SHP77 treated with DMSO at 0.1 percent for 48 hours (cell line): ENCODE measurements at places on chromosomes 5 and 9.

GRCh38 chr5:33315189-33315588 lies 125.6 kb upstream of the TARS1 start:
- DNase-seq = no peak

DNA sequence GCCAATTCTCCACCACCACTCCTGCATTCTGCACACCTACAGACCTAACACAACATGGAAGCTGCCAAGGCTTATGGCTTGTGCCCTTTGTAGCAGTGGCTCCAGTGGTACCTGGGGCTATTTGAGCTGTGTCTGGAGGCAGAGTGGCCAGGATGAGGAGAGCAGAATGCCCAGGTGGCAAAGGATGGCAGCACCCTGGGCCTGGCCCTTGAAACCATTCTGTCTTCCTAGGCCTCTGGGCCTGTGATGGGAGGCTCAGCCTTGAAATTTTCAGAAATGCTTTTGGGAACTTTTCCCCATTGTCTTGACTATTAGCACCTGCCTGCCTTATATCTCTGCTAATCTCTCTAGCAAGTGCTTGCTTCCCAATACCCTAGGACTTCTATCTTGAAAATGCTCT lies 241.7 kb downstream of the TMEM167A start:
- no peak for DNase-seq

- no peak for DNase-seq
Observed at GRCh38 chr9:69768101-69768500, 8.3 kb upstream of the PTAR1 start.

- no peak for DNase-seq
Observed at GRCh38 chr9:72134801-72135200, 14.4 kb upstream of the GDA start.

GRCh38 chr5:111984044-111984443 lies 227.1 kb upstream of the NREP start:
- no peak for DNase-seq

DNA sequence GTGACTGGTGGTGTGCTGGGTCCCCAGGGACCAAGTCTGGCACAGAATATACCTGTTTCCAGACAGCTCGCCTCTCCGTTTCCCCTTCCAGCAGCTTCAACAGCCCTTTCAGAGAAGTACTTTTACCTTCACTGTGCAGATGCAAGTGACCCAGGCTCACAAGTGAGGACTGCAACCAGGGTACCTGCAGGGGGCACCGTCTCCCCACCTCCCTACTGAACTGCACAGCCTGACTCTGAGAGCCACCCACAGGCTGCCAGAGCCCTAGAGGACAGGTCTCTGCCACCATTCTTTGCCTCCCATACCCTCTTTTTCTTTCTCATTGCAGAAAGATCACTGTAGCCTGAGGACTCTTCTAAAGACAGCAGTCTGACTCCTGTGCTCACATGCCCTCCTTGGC lies 15.4 kb downstream of the IL9 start:
- DNase-seq = no peak

DNA sequence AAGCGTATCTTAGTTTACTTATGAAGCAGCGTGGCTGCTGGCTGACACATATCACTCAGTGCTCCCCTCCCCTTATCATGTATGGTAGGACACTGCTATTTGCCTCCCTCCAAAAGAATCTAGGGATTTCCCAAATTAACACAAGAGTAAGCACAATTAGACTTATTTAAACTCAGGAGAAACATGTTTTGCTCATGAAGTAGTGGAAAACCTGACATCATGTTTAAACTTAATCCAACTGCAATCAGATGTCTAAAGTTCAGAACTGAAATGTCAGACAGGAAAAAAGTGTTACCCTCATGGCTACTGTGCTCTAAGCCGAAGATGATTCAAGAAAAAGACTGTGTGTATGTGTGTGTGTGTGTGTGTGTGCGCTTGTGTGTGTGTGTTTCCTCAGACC lies 324.1 kb upstream of the TNC start:
- DNase-seq = no peak

- no peak for DNase-seq
Observed at GRCh38 chr9:132880324-132880661, 1.6 kb downstream of the SPACA9 start.

DNA sequence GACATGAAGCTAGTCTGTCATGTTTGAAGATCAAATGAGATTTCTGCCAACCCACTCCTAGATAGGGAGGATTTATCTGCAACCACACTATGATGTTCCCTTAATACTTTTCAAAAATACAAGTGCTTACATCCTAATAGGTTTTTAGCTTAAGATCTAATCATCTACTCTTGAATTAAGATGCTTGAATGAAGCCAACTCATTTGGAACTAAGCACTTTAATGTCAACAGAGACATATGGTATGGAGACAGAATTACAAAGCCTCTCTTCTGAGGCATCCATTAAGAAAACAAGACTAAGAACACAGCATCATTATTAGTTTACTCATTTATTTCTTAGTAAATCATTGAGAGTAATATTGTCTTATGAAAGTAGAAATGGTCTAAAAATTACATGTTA lies 139.3 kb upstream of the NFIB start:
- DNase-seq = no peak

DNA sequence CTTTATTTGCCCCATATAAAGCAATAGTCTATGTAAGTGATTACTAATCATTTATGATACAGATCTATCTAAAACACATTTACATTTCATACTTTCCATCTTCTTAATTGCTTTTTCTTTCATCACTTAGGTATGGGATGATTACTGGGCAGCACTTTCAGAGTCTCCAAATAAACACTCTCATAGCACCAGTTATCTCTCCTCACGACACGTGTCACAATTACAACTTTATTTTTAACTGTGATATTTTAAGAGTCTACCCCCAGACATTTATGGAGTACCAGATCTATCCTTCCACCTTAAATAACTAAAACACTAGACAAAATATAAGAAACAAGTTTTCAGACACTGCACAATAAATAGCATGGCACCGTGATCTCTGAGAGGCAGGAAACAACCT lies 32.9 kb downstream of the HOMER1 start:
- no peak for DNase-seq

DNA sequence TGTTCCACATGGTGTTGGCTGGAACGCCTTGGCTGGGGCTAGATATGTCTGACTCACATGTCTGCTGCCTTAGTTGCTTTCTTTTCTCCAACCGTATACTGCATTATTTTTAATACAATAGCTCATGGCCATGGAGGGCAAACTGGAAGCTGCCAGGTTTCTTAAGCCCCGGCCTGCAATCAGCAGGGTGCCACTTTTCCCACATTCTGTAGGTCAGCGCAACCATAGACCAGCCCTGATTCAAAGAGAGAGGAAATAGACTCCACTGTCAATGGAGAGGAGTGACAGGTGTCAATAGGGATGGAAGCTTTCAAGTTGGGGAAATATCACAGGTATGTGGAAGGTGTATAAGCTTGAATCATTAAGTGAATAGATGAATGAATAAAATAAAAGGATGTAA lies 60.5 kb downstream of the TARS1 start:
- DNase-seq = no peak

GRCh38 chr9:124353811-124354274 lies 61.4 kb downstream of the PSMB7 start:
- DNase-seq = no peak

- DNase-seq = no peak
Observed at GRCh38 chr9:131082774-131083512, 13.4 kb upstream of the AIF1L start.

- no peak for DNase-seq
Observed at GRCh38 chr9:69190086-69190862, 16.2 kb downstream of the TJP2 start.

GRCh38 chr5:8508231-8508630 lies 639.3 kb downstream of the MTRR start:
- DNase-seq = no peak

DNA sequence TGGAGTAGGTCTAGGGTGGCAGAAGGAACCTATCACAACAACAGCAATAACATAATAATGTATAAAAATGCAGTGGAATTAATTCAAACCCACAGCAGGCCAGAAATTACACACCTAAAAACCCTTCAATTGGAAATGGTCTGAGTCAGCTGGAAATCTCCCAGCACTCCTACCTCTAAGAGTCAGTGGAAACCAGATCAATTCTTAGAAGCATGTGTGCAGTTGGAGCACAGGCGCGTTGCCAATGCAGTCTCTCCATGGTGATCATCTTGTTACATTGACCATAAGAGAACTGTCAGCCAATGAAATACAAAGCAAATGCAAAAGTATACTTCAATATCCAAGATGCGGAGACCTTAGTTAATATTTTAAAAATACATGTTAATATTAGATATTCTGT lies 15.1 kb upstream of the CSNK1G3 start:
- DNase-seq = no peak

DNA sequence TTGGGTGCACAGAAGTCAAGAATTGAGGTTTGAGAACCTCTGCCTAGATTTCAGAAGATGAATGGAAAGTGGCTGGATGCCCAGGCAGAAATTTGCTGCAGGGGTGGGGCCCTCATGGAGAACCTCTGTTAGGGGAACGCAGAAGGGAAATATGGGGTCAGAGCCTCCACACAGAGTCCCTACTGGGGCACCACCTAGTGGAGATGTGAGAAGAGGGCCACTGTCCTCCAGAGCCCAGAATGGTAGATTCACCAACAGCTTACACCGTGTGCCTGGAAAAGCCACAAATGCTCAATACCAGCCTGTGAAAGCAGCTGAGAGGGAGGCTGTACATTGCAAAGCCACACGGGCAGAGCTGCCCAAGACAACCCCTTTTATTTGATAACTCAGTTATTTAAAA lies 383.5 kb downstream of the TLE4 start:
- DNase-seq = no peak

- DNase-seq = no peak
Observed at GRCh38 chr5:167664222-167664804, 627.1 kb upstream of the WWC1 start.

DNA sequence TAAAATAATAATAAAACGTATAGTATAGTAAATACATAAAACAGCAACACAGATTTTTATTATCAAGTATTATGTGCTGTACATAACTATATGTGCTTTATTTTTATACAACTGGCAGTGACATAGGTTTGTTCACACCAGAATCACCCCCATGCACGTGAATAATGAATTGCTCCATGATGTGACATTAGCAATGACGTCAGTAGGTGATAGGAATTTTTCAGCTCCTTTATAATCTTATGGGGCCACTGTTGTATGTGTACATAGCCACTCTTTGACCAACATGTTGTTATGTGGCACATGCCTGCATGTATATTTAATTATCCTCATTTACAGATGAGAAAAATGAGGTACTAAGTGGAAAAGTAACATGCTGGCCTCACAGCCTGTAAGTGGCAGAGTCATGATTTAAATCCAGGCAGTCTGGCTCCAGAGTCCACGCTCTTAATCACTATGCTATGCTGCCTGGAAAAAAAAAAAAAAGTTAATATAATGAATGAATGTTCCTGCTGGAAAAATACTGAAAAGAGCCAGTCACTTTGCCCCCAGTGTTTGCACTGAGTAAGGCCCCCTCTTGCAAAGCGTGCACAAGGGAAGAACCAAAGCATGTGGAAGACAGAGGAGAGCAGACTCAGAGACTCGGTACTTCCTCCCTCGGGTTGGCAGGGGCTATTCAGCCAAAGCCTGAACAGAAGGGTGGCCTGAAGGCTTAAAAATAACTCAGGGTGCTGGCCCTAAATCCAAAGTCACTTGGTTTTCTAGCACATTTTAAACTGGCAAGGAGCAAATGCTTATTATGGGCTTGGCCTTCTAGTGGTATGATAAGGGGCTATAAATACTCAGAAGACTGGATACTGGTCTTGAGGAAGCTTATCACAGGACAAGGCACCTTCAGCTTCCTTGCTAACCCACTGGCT lies 206.8 kb downstream of the GLIS3 start:
- no peak for DNase-seq

- DNase-seq = no peak
Observed at GRCh38 chr9:90774071-90774470, 27.5 kb upstream of the SYK start.

GRCh38 chr5:111742177-111742994 lies 14.6 kb downstream of the NREP start:
- DNase-seq = no peak

DNA sequence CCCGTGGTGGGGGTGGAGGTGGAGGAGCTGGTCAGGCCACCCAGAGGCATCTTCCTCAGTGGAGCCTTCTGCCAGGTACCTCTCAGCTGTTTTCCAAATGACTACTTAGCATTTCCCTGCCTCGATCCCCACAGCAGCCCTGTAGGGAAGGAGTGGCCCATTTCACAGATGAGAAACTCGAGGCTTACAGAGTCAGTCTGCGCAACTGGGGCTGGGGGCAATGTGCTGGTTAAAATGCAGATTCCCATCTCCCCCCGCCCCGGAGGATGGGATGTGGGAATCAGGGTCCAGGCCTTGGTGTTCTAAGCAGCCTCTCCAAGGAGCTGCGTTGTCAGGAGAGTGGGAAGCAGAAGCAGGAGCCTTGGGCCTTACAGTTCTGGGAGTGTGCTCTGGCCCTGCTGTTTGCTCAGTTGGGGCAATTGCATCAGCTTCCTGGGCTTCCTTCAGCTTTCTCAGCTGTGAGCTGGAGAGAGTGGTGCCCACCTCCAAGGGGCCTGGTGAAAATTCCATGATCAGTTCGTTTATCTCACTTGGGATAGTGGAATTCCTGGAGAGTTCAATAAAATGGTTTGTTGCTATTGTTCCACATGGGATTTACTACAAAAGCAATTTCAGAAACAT lies 19.4 kb downstream of the ERGIC1 start:
- no peak for DNase-seq

DNA sequence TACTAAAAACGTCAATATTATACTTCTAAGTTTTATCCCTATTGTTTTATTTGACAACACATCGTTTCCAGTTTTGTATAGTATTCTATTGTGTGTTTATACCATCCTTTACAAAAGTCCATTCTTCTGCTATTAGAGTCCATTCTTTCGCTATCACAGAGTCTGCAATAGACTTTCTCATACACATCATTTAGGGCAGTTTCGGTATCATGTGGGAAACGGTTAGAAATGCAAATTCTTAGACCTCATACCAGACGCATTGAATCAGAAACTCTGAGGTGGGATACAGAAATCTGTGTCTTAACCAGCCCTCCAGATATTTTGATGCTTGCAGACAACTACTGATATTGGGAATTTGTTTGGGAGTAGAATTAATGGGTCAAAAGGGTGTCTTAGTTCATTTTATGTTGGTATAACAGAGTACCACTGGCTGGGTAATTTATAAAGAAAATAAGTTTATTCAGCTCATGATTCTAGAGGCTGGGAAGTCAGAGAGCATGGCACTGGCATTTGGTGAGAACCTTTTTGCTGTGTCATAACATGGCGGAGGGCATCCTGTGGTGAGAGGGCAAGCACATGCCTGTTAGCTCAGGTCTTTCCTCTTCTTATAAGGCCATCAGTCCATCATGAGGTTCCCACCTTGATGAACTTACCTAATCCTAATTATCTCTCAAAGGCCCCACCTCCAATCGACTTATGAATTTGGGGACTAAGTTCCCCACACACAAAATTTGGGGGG lies 21.1 kb downstream of the CARTPT start:
- no peak for DNase-seq

- no peak for DNase-seq
Observed at GRCh38 chr9:126693428-126693944, 79.8 kb downstream of the LMX1B start.

GRCh38 chr5:65803699-65804391 lies 81.8 kb downstream of the NLN start:
- DNase-seq = no peak

GRCh38 chr5:107794741-107795140 lies 124.0 kb upstream of the EFNA5 start:
- no peak for DNase-seq

- DNase-seq = no peak
Observed at GRCh38 chr9:73773896-73774295, 622.2 kb downstream of the ANXA1 start.
